ENCODE measurements at places on chromosomes 5 and 9.

DNA sequence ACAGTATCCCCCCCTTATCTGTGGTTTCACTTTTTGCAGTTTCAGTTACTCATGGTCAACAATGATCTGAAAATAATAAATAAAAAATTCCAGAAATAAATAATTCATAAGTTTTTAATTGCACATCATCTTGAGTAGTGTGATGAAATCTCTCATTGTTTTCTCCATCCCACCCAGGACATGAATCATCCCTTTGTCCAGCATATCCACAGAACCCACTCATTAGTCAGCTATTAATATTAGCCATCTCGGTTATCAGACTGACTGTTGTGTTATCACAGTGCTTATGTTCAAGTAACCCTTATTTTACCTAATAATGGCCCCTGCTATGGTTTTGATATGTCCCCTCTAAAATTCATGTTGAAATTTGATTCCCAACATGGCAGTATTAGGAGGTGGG is 40.7 kb downstream of the FAM114A2 start:
- no peak for DNase-seq

- no peak for DNase-seq
Measured at GRCh38 chr9:87713988-87714330, 12.0 kb upstream of the CTSL start.

DNA sequence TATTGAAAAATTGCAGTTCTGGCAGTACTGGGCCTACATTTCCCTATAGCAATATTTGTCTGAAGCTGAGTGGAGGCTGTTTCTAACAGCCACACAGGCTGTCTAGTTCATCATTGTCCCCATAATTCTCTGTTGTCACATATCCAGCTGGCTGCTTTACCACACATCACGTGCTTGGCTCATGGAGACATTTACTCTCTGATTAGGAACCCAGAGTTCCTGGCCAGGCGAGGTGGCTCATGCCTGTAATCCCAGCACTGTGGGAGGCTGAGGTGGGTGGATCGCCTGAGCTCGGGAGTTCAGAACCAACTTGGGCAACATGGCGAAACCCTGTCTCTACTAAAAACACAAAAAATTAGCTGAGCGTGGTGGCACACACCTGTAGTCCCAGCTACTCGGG is 81.4 kb downstream of the PGM5 start:
- peak; percentile 4 for DNase-seq

DNA sequence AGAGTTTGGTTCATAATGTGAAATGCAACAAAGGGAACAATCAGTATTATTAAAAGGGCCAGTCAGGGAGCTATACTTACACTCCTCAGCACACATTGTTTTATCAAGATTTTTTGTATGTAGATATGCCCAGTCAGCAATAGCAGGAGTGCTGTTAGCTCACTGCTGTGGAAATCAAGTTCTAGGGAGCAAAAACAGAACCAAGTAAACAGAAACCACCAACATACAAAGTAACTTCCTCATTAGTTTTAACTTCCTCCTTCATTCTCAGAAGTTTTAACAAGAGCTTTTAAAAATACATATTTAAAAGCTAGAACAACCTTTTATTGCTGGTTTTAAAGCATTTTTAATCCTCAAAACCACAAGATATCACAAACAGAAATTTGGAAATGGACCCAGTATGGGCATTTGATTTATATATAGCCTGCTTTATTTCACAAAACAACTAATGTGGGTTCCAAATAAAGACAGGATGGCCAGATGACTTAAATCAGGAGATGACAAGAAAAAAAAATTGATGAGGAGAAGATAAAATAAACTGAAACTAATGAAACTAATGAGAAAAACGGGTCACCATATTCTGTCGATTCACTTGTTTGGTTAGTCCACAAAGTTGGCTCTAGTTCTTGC is 178.5 kb downstream of the ADAMTS12 start:
- no peak for DNase-seq

GRCh38 chr9:137023157-137023556 is 4.9 kb downstream of the ABCA2 start:
- DNase-seq, result no peak

- no peak for DNase-seq
Measured at GRCh38 chr9:105206821-105207699, 37.4 kb upstream of the SLC44A1 start.

- no peak for DNase-seq
Measured at GRCh38 chr9:89361031-89361430, 42.7 kb downstream of the SECISBP2 start.

DNA sequence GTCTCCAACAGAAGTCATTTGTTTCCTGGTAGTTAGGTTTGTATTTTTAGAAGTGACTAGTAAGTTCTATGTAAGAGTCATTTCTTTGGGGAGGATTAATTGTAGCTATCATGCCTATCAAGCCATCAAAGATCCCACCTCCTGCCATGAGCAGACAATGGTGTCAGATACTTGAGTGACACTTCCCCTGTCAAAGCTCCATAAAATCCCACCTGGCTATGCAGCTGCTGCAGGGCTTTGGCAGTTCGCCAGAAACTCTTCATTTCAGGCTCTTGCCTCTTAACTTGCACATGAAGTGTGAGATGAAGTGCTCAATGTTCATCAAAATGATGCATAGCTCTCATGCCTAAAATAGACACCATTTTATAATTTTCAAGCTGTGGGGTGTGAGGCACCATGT is 312.1 kb downstream of the CDH12 start:
- peak; percentile 23 for DNase-seq

DNA sequence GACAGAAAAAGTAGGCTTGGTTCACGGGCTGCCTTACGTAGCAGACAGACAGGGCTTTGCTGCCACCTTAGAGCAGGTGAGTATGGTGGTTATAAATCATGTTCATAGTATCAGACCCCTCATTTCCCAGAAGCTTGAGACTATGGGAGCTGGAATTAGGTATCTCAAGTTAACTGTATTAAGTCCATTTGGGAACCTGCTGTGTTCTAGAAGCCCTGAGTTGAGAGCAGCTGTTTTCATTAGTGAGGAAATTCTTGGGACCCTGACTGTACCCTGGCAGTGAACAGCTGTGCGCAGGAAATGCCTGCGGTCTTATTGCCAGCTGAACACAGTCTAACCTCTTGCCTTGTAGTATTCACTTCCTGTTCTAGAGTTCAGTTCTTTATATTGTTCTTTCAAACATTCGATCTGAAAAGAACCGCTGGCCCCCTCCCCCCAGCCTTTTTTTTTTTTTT is 29.8 kb downstream of the UGCG start:
- DNase-seq, result no peak

- peak; percentile 40 for DNase-seq
Measured at GRCh38 chr5:157312492-157312891, 46.6 kb downstream of the CYFIP2 start.

DNA sequence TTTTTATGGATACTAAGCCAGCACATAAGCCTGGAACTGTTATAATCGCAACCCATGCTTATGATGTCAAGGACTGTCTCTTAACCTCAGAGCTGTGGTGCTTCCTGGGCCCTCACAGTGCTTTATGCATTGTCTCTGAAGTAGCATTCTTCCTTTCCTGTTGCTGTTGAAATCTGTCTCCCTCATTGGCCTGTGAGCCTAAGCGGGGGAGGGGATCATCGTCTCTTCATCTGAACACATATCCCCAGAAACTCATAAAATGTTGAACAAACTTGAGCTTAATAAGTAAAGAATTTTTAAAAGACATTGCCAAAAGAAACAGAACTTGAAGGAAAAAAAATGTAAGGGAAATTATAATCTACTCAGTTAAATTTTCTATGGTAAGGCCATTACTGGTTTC is 80.3 kb downstream of the SGCD start:
- DNase-seq, result no peak

GRCh38 chr9:96131825-96132224 is 170.2 kb downstream of the HSD17B3 start:
- DNase-seq, result no peak

- DNase-seq, result no peak
Measured at GRCh38 chr9:138080979-138081378, 203.4 kb downstream of the CACNA1B start.

- no peak for DNase-seq
Measured at GRCh38 chr5:171913987-171914273, 92.5 kb downstream of the FBXW11 start.

GRCh38 chr5:54713923-54714581 is 196.5 kb downstream of the SNX18 start:
- no peak for DNase-seq

DNA sequence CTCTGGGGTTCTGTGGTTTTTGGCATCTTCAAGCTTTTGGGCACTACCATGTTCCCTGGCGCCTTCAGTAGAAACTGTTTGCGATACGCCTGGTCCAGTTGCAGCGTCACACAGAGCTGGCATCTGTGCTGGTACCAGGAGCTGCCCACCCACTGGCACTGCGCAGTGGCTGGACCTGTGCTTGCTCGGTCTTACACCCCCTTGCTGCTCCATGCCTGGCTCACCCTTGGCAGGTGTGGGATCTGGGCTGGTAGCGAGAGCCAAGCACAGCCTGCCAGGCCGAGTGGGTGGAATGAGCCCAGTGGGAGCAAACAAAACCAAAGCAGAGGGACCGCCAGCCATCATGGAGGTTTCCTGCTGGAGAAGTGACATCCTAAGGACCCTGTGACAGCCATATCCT is 170.2 kb upstream of the IRX2 start:
- DNase-seq, result no peak

- no peak for DNase-seq
Measured at GRCh38 chr9:26995810-26996209, 9.7 kb downstream of the LRRC19 start.

DNA sequence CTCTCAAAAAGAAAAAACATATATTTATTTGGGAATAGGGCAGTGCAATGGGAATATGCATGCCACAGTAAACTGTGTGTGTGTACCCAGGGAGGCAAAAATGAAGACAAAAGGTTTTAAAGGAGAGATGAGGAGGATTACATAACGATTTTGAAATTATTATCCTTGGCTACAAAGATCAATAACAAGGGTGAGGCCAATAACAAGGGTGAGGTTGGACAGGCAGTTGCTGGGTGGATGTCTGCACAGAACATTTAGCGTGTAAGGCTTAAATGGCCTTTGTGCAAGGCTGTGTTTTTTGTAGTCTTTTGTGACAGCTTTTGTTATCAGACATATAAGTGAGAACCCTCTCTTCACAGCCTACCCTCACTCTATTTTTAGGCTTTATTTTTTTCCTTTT is 114.0 kb downstream of the JMY start:
- no peak for DNase-seq

GRCh38 chr9:99660191-99660636 is 161.5 kb upstream of the NR4A3 start:
- no peak for DNase-seq

- no peak for DNase-seq
Measured at GRCh38 chr5:67814569-67815311, 400.8 kb upstream of the PIK3R1 start.
